Stimulated activated CD8-positive, alpha-beta memory T cell treated with anti-CD3 and anti-CD28 coated beads, Interleukin-7, amount 100 ng/mL, for 1 hour (primary cell): ENCODE measurements at places on chromosomes 7 and 10.

DNA sequence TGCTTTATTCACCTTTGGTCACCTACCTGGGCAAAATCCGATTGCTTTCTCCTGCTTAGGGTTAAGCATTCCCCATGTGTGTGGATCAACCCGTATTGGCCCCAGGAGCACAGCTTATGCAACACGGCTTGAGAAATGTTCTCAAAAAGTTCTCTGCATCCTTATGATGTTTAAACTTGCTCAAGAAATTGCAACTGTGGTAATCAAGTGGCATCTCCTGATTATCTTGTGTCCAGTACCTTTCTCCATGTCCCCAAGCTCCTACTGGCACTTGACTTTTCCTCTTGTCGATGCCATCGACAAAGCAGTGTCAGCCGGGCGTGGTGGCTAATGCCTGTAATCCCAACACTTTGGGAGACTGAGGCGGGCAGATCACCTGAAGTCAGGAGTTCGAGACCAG lies 4.7 kb upstream of the PKD2L1 start:
- DNase-seq: no peak

- DNase-seq: no peak
Measured at GRCh38 chr7:30928254-30928872, 16.7 kb downstream of the AQP1 start.

DNA sequence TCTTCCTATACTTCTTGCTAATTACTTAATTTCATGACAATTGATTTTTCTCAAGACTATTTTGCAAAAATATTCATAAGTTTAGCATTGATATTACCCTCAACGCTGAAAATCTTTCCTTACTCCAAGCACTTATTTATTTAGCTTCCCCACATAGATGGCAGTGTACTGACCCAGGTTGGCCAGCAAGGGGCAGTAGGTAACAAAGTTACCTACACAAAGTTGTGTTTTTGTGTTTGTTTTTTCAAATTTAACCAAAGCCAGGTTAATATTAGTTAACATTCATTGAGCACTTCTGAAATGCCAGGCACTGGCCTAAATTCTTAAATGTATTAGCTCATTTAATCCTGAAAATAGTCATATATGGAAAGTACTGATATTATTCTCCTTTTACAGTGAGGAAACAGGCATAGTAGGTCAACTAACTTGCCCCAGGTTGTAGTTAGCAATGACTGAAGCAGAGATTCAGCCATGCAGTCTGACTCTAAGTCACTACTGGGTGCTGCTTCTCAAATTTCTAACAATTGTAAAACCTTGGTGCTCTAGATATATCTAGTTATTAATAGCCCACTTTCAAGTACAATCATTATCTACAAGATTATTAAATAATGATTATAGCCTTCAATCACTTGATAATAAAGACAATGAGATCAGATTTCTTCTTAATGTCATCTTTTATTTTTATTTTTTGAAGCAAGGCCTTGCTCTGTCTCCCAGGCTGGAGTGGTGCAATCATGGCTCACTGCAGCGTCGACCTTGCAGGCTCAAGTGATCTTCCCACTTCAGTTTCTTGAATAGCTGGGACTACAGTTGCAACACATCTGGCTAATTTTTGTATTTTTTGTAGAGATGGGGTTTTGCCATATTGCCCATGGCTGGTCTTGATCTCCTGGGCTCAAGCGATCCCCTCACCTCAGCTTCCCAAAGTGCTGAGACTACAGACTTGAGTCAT lies 5.8 kb upstream of the GGCT start:
- DNase-seq: no peak

GRCh38 chr7:3649250-3649649 lies 348.2 kb downstream of the SDK1 start:
- no peak for DNase-seq
